NCI-H774 (cell line): ENCODE measurements at places on chromosomes 1 and 21.

DNA sequence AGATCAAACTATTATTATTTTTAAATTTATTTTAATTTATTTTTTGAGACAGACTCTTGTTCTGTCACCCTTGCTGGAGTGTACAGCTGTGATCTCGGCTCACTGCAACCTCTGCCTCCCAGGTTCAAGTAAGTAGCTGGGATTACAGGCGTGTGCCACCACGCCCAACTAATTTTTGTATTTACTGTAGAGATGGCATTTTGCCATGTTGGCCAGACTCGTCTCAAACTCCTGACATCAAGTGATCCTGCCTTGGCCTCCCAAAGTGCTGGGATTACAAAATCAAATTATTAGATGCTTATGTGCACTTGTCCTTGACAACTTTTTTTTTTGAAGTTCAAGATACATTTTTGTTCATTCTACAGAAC lies 15.4 kb downstream of the LIN9 start:
- no peak for DNase-seq

DNA sequence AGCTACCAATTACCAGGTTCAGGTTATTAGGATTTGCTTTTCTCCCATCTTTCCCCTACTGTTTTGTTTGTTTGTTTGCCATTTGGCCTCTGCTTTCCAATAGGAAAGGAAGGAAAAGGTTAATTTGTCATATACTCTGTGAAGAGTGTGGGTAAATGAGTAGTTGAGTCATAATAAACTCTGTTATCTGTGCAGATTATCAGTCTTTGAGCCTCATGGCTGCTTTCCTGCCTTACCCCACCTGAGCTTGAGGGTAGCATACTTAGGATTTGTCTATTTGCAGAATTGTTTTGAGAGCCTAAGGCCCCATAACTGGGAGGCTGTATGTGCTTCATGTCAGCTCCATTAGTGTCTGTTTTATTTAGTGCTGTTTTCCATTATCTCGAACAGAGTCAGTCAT lies 32.9 kb upstream of the SNX27 start:
- no peak for DNase-seq

DNA sequence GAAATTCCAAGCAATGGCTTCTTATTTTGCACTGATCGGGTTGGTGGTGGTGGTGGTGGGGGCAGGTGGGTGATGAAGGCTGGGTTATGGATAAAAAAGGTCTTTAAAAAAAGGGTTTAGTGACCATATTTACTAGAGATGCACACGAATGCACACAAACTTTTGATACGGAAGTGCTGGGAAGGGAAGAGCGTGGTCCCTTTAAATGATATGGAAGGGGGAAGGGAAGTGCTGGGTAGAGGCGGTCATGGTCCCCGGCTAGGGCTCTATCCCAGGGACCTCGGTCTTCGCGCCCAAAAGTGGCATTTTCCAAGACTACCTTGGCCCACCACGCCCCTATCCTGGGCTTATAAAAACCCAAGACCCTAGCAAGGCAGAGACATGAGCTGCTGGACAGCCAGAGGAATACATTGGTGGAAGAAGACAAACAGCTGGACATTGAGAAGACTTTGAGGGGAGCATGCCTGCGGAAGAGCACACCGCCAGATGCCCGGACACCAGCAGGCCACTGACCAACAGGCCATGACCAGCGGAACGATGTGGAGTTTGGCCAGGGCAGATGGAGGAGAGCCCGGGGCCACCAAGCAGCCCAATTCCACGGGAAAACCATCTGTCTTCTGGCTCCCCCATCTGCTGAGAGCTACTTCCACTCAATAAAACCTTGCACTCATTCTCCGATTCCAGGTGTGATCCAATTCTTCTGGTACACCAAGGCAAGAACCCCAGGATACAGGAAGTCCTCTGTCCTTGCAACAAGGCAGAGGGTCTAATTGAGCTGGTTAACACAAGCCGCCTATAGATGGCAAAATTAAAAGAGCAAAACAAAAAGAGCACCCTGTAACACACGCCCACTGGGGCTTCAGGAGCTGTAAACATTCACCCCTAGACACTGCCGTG lies 1720.2 kb downstream of the MRPL39 start:
- DNase-seq, result no peak

- DNase-seq, result no peak
These were observed 39.3 kb upstream of the ERRFI1 start for GRCh38 chr1:8065369-8065768.
